ENCODE measurements at places on chromosomes 1 and 21.
A peak's percentile ranks its signal among the peaks of the same experiment; 100 is the strongest.

GRCh38 chr1:14553711-14554110, 44.8 kb upstream of the KAZN start:
- no peak for DNase-seq

GRCh38 chr1:74396933-74397332, 115.5 kb downstream of the LRRC53 start:
- no peak for DNase-seq

- no peak for DNase-seq
Measured at GRCh38 chr1:182166750-182167149, 105.2 kb upstream of the ZNF648 start.

DNA sequence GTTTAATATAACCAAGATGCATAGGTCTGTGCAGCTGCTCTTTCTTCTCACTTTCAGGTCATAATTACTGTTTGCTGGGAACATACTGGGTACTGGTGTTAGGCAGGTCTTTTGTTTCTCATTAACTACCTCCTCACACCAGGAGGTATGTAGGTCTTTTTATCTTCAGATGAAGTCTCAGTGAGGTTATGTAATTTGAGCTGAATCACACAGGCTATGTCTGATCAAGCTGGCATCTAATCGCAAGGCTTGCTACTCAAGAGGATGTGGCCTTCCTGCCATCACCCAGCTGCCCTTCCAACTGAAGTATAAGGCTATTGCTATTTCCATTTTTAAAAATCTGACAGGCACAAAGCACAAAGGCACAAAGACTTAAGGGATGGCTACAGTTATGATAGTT, 96.4 kb downstream of the RUNX1 start:
- DNase-seq, result no peak

DNA sequence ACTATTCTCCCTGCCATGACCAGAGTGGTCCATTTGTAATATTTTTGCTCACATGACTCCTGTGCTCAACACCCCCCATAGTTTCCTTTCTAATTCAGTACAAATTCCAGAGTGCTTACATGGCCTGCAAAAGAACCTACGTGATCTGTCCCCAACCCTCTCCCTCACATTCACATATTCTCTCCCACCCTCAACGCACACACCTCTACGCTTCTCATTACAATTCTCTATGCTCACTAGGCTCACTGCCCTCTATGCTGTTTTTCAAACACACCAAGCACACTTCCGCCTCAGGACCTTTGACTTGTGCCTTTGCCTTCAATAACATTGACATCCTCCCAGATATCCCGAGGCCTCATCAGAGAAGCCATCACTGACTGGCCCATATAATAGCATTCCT, 23.8 kb upstream of the FBXO28 start:
- DNase-seq, result no peak

DNA sequence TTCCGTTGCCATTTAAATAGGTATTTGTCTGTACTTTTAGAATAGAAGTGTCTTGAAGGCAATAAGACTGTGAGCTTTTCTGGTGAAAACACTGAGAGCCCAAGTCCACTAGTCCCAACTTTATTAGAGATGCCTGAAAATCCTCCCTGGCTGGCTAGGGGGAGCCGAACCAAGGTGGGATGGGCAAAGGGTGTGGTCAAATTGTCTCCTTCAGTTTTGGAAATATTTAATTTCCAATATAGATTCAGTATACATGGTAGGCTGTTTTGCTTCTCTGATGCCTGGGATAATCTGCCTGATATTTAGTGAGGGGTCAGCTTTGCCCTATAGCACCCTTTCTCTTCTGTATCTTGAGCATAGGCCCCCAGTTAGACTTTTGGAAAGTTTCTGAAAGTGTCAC, 3.5 kb downstream of the ROR1 start:
- no peak for DNase-seq

DNA sequence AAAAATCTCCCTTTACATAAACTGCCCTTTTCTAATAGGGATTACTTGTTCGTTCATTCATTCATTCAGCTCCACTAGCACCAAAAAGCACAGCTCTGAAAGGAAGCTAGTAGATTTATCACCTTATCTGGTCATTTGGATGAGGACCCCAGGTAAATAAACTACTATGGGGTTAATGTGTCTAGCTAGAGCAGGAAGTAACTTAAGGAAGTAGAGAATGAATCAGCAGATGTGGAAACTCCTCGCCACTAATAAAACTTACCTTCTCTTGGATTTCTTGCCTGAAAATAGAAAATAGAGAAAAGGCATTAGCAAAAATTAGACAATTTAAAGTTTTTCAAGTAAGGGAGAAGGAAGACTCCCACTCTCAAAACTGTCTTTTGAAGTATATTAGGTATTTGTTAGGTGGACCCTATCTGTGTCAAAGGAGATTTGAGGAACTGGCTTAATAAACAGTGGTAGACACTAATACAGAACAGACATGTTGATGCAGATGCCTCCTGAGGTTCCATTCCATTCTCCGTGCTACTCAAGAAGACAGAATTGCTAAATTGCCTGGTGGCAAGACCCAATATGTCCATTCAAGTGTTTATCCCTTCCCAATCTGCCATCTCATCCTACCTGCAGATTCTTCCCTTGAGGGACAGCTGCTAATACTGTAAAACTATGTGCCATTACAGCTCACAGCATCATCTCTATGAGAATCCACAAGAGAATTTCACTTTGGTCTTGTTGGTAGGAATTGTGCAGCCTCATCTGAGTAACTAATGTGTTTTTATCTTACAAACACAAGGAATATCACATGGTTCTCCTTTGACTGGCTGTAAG, 14.9 kb downstream of the SELL start:
- no peak for DNase-seq

GRCh38 chr1:76854255-76854654, 13.0 kb upstream of the ST6GALNAC5 start:
- no peak for DNase-seq

DNA sequence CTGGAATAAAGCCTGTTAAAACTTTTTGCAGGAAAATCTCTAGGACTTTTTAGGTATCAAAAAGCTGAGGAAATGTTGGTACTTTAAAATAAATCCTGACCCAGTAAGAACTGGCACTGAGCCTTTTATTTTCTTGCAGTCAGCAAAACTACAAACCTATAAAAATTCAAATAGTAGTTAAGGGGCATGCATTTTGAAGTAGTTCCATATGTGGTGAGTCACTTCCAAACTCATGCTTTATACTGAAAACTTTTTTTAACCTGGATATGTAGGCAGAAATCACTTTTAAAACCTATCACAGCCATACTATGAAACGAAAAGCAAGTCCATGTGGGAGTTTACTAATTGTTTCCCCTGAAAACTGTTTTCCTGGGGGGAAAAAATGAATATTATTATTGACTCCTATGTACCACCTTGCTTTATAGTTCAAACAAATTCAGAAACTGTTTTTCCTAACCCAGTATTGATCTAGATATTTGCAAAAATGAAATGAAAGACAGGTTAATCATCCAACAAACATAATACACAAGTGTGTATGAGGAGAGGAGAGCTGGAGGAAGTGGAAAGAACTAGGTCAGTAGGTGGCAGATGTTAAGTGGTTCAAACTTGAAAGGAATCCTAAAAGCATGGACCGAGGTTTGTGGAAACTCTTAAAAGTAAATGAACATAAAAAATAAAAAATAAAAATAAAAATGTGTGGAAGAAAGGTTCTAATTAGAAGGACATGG, 30.5 kb downstream of the NRIP1 start:
- no peak for DNase-seq

DNA sequence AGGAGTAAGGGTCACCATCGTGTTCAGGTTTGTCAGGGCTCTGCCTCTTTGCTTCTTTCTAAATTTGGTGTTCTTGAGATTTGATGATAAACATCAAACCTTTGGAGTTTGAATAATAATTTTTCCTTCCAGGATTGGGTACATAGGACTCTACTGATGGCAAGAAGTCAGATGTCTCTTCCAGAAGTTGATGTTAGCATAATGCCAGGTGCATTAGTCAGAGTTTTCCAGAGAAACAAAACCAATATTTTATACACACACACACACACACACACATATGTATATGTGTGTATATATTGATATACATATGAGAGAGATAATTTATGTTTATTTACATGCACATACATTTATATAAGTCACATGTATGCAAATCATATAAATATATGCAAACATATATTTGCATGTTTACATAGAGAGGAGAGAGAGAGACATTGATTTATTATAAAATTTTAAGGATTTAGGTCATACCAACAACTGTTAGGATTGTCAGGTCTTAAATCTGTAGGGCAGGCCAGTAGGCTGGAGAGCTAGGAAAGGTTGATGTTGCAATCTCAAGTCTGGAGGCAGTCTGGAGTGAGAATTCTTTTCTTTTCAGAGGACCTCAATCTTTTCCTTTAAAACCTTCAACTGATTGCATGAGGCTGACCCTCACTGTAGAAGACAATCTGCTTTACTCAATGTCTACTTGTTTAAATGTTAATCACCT, 199.2 kb downstream of the HLX start:
- no peak for DNase-seq

- DNase-seq, result no peak
Measured at GRCh38 chr21:16592381-16592780, 862.6 kb downstream of the USP25 start.

DNA sequence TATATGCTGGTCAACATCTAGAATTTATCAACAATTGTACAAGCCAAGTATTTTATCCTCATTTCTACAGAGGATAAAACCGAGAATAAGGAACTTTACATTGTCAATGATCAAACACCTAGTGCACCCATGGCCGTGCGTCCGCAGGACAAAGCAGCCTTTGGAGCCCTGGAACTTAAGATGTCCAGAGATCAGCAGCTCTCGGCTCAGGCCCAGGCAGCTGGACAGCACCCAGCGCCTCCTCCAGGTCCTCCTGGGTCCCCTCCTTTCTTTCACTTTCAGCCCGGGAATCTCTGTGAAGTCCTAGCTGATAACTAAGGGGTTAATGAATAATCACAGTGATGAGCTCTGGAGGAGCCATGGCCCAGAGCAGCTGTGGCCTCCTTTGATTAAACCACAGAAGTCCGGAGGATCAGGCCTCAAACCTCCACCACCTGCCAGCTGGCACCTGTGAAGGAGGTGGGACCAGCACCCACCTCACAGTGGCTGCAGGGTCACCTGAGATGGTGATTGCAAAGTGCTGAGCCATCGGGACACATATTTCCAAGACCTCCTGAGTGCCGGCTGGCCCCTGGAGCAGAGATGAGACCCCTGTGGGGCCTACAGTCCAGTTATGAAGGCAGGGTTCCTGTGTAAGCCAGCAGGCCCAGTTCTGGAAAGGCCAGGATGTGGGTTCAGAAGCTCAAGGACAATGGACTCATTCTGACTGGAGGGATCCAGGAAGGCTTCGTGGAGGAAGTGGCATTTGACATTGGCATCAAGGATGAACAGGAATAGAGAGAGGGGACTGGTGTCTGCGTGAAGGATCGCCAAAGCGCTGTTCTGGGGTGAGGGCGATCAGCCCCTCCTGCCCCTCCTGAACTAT, 11.6 kb upstream of the SAMD11 start:
- no peak for DNase-seq

DNA sequence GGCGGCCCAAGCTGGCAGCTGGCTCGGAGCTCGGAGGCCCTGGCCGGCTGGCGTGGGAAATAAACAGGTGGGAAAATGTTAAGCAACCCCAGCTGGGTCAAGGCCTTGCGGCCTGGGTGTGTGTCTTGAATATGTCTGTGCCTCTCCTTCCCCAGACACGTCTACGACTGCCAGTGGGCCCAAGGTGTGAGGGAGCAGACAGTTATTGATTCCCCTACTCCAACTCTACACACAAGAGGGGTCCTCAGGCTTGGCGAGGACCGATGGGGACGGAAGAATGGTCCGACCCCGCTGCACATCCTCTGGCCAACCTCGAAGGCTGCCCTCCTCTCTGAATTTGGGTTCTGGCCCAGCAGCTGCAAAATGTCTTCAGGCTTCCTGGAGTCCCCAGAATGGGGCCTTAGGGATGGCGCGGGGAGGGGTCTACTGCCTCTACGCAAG, 2.2 kb downstream of the IL22RA1 start:
- no peak for DNase-seq

DNA sequence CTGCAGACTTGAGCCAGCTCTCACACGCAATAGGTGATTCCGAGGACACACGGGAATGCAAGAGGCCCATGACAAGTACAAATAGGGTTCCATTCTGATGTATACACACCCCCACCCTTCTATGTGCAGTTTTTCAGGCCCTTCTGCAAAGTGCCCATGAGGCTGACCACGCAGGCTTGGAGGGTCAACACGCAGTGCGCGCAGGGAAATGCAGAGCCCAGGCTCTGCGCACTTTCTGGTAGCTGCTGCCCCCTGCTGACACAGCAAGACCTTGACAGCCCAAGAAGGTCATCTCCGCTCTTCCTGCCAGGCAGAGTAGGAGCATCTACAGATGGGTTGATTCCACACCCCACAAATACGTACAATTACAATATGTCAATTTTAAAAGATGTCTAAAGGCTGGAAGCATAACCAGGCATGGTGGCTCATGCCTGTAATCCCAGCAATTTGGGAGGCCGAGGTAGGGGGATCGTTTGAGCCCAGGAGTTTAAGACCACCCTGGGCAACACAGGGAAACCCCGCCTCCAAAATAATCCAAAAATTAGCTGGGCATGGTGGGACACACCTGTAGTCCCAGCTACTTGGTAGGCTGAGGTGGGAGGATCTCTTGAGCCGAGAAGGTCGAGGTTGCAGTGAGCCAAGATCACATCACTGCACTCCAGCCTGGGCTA, 18.5 kb downstream of the SH3BP5L start:
- DNase-seq, result peak; percentile 73

GRCh38 chr1:54405898-54406293, 298 bp downstream of the SSBP3 start:
- no peak for DNase-seq

GRCh38 chr1:155966750-155967149, 11.6 kb downstream of the ARHGEF2 start:
- DNase-seq, result no peak

DNA sequence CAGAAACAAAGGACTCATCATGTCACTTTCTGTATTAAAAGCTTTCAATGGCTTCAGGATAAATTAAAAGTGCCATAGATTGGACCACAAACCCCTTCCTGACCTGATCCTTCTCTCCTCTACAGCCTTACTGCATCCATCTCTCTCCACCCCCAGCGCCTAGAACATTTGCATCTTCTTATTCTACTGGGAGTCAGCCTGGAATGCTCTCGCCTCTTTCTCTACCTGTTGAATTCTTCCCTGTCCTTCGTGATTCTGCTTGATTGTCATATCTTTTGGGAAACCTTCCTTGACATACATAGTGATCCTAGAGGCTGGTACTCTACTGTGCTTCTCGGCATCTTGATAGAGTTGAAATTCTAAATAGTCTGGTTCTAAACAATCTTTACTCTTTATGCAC, 332.0 kb upstream of the PBX1 start:
- DNase-seq, result no peak
